ENCODE measurements at places on chromosomes 5 and 9.

- H3K4me3 ChIP-seq: no peak overlapping the region
- DNase-seq: no peak
- no peaks in the 10 kb centered on the region for H3K36me3 ChIP-seq
- no peak overlapping the region for H3K27ac ChIP-seq
- H3K27me3 ChIP-seq: no peaks in the 10 kb centered on the region
- H3K4me1 ChIP-seq: peaks cover 39% of the 10 kb centered on the region
Observed at GRCh38 chr9:13606586-13606985, 327.1 kb upstream of the MPDZ start.

- H3K36me3 ChIP-seq: no peaks in the 10 kb centered on the region
- H3K27me3 ChIP-seq: no peaks in the 10 kb centered on the region
- peaks cover 3% of the 10 kb centered on the region for H3K4me1 ChIP-seq
- no peak overlapping the region for H3K4me3 ChIP-seq
- no peak for DNase-seq
Observed at GRCh38 chr5:14009575-14009974, 65.1 kb upstream of the DNAH5 start.

DNA sequence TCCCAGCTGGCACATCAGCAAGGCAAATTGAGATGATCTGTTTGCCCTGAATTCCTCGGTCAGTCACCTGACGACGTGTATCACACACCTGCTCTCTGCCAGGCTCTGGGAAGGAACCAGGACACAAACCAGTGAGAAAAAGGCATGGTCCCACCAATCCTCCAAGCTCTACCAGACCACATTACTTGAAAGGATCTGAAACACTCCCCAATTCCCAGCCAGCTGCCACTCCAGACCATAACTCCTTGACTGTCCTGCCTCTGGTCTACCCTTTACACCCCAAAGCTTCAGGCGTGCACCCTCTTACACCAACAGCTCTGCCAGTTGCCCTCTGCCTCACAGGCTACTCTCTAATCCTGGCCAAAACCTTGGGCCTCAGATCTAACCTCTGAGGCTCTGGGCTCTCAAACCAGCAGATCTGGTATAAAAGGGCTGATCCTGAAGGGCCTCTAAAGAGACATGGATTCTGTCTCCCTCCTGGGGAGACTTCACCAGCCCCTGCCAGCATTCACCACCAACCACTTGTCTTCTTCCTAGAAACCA is 6.8 kb downstream of the MGAT1 start:
- no peak overlapping the region for H3K4me3 ChIP-seq
- DNase-seq: no peak
- H3K27ac ChIP-seq: no peak overlapping the region

- no peaks in the 10 kb centered on the region for H3K27me3 ChIP-seq
- no peak overlapping the region for H3K4me3 ChIP-seq
- no peaks in the 10 kb centered on the region for H3K4me1 ChIP-seq
- no peaks in the 10 kb centered on the region for H3K36me3 ChIP-seq
- no peak for DNase-seq
Observed at GRCh38 chr5:78065663-78066062, 228.8 kb downstream of the AP3B1 start.

DNA sequence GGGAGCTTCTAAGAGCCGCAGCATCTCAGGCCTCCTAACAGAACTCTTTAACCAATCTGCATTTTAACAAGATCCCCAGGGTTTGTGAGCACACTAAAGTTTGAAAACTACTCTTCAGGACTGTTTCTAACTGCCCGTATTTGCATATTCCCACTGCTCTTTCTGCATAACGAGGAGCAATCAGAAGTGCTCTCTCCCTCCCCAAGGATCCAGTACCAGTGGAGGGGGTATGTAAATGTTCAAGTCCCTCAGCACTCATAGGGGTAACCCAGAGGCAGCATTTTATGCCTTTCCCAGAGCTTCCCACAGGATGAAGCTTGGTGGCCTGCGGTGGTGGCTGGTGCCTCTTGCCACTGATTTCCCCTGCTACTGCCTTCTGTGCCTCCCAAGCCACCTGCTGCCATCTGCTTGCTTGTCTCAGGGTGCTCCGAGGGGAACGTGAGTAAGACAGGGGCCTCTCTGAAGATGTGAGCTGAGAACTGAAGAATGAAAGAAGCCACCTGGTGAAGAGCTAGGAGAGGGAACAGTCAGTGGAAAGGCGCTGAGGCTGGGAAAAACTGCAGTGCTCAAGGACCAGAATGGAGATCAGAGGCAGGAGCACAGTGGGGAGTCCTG is 30.0 kb upstream of the PPP1R2B start:
- no peak overlapping the region for H3K27ac ChIP-seq
- DNase-seq: no peak
- no peak overlapping the region for H3K4me3 ChIP-seq
- no peaks in the 10 kb centered on the region for H3K4me1 ChIP-seq
- H3K27me3 ChIP-seq: no peaks in the 10 kb centered on the region

- H3K27ac ChIP-seq: no peak overlapping the region
- no peak for DNase-seq
- no peak overlapping the region for H3K4me3 ChIP-seq
- peaks cover 12% of the 10 kb centered on the region for H3K4me1 ChIP-seq
Observed at GRCh38 chr5:75044406-75044805, 8.0 kb downstream of the GCNT4 start.

DNA sequence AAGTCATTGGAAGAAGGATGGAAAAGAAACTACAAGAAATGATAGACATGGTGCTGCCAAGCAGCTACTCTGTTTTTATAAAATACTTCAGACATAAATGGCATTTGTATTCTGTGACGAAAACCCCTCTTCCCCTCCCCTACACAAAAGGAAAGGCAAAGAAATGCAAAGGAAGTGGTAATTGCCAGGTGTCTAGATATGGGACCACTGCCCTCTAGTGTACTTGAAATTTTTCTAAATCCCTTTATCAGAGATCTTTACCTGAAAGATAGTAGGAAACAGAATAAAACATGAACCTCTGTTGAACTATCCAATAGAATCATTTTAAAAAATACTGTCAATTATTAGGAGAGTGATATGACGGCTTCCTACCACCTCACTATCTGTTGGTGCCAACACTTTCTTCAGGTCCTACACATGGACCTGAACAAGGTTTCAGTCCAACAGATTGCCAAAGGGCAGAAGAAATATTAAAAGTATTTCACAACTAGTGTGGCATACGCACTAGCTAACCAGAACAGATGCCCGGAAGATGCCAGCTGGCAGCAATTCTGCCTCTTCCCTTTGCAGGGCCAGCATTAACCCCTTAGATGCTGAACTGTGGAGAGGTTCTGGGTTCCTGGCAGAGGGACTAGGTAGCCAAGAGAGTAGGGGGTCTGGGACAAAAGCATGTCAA is 104.1 kb downstream of the TSSK1B start:
- H3K27me3 ChIP-seq: no peaks in the 10 kb centered on the region
- DNase-seq: peak; percentile 63
- no peaks in the 10 kb centered on the region for H3K36me3 ChIP-seq
- no peak overlapping the region for H3K27ac ChIP-seq

GRCh38 chr5:63089147-63089546 is 510.5 kb downstream of the LRRC70 start:
- no peaks in the 10 kb centered on the region for H3K36me3 ChIP-seq
- H3K27ac ChIP-seq: no peak overlapping the region
- no peak for DNase-seq
- no peaks in the 10 kb centered on the region for H3K27me3 ChIP-seq

- no peak for DNase-seq
- H3K27me3 ChIP-seq: no peaks in the 10 kb centered on the region
- no peak overlapping the region for H3K27ac ChIP-seq
- H3K4me1 ChIP-seq: no peaks in the 10 kb centered on the region
- H3K4me3 ChIP-seq: no peak overlapping the region
- H3K36me3 ChIP-seq: peaks cover 52% of the 10 kb centered on the region
Observed at GRCh38 chr9:128979111-128979510, 31.6 kb downstream of the NUP188 start.

DNA sequence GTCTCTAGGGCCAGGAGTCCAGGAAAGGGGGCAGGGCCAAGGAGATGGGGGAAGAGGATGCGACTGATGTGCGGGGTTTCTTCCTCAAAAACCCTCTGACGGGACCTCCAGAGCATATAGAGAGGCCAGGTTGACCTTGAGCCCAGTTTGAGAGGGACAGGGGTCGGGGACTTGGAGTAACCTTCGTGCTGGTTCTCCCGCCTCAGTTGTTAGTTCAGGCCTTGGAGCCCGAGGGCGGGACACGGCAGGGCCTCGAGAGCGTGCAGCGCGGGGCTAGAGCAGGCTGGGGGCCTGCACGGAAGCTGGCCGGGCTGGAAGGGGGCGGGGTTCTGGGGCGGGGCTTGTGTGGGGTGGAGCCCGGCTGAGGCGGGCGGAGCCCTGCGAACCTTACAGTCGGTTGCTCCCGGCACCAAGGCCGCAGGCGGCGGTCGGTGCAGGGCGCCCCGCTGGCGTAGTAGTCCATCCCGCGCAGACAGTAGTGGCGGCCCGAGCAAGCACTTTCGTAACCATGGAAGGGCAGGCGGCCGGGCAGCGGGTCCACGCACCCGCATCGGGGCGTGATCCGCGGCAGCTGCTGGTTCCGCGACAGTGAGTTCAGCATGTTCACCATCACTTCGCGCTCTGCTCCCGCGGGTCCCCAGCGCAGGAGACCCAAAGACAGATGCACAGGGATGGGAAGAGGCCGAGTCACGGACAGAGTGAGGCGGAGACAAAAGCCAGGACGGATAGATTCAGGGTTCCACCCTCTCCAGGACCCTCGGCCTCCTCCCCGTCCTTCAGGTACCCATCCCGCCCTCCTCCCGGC is 4.0 kb upstream of the MYORG start:
- peaks cover 37% of the 10 kb centered on the region for H3K27me3 ChIP-seq
- peak overlapping the region; percentile 30 for H3K4me3 ChIP-seq
- H3K27ac ChIP-seq: no peak overlapping the region
- no peaks in the 10 kb centered on the region for H3K4me1 ChIP-seq

GRCh38 chr5:172403817-172404216 is 50.5 kb downstream of the SH3PXD2B start:
- peak; percentile 23 for DNase-seq
- no peaks in the 10 kb centered on the region for H3K27me3 ChIP-seq
- H3K27ac ChIP-seq: no peak overlapping the region

- peak; percentile 28 for DNase-seq
- peak overlapping the region; percentile 73 for H3K27ac ChIP-seq
- H3K4me1 ChIP-seq: peaks cover 10% of the 10 kb centered on the region
- peak overlapping the region; percentile 92 for H3K4me3 ChIP-seq
Observed at GRCh38 chr9:86354818-86355309, 654 bp upstream of the TUT7 start.

DNA sequence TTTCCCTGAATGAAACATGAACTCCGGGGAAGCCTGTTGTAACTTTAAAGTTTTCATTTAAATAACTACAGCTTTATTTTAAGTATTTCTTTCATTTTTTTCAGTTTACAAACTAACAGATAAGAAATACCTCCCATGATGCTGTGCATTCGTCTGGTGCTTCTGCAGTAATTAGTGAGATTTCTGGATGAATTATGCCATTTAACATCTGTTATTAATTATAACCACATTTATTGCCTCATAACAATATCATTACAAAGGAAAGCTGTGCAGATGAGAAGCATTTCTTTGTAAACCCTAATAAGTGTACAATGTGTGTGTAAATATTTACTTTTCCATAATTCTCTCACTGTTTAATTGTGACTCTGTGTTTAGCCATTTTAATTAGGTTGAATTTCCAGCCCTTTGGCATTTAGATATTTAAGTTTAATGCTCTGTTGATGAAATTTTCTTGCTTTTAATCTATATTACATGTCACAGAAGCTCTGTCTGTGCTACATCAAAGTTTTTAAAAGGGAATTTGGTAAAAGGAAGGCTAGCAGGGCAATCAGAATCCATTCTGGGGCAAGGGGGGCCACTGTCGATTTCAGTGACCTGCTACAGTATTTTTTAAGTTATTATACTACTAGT is 418.0 kb downstream of the SPATA31D1 start:
- H3K4me3 ChIP-seq: no peak overlapping the region
- H3K36me3 ChIP-seq: no peaks in the 10 kb centered on the region
- peaks cover 31% of the 10 kb centered on the region for H3K27me3 ChIP-seq
- DNase-seq: no peak
- peaks cover 18% of the 10 kb centered on the region for H3K4me1 ChIP-seq
- H3K27ac ChIP-seq: no peak overlapping the region

GRCh38 chr5:37804401-37804800 is 35.4 kb downstream of the GDNF start:
- H3K4me3 ChIP-seq: no peak overlapping the region
- no peak overlapping the region for H3K27ac ChIP-seq
- H3K4me1 ChIP-seq: no peaks in the 10 kb centered on the region
- no peak for DNase-seq
- no peaks in the 10 kb centered on the region for H3K36me3 ChIP-seq

GRCh38 chr5:124461941-124462340 is 284.5 kb downstream of the ZNF608 start:
- H3K4me3 ChIP-seq: no peak overlapping the region
- no peak for DNase-seq
- no peak overlapping the region for H3K27ac ChIP-seq
- peaks cover 20% of the 10 kb centered on the region for H3K4me1 ChIP-seq

DNA sequence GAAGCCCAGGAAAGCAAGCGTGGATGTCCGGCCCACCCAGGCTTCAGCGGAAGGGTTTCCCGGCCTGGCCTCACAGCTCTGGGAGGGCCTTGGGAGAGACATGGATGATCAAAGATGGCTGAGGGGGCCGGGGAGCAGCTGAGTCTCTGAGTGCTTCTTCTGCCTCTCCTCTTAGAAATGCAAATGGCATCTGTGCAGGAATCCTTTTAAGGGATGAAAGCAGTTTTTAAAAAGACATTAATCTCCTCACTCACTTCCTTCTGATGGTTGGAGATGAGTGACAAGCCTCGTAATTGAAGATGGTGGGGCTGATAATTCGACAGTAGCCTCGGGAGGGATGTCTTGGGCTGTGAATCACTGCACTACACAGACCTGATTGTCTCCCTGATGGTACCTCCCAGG is 24.3 kb upstream of the PITX1 start:
- no peak overlapping the region for H3K4me3 ChIP-seq
- peaks cover 83% of the 10 kb centered on the region for H3K27me3 ChIP-seq
- H3K4me1 ChIP-seq: no peaks in the 10 kb centered on the region
- no peaks in the 10 kb centered on the region for H3K36me3 ChIP-seq

- no peaks in the 10 kb centered on the region for H3K27me3 ChIP-seq
- no peak overlapping the region for H3K27ac ChIP-seq
- no peak for DNase-seq
- no peak overlapping the region for H3K4me3 ChIP-seq
Observed at GRCh38 chr5:107539726-107540330, 130.9 kb downstream of the EFNA5 start.

DNA sequence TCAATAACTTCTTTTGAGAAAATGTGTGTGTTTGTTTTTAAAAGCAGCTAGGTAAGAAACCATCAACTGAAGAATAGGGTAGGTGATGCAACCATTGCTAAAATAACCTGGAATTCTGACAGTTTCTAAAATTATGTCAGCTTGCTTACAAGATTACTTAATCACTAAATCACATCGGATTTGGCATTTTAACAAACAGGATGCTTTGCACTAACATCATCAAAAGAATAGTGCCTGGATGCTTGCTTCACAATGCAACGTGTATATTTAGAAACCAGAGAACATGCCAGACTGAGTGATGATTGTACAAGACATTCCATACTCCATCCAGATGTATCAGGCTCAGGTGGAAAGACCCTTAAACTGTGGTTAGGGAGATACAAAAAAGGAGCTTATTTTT is 43.9 kb downstream of the PAM start:
- DNase-seq: no peak
- H3K27ac ChIP-seq: no peak overlapping the region
- H3K4me1 ChIP-seq: peaks cover 34% of the 10 kb centered on the region
- no peaks in the 10 kb centered on the region for H3K36me3 ChIP-seq

Data from cardiac muscle cell (in vitro differentiated cells and primary cell).